ENCODE measurements at places on chromosomes 2 and 18.

DNA sequence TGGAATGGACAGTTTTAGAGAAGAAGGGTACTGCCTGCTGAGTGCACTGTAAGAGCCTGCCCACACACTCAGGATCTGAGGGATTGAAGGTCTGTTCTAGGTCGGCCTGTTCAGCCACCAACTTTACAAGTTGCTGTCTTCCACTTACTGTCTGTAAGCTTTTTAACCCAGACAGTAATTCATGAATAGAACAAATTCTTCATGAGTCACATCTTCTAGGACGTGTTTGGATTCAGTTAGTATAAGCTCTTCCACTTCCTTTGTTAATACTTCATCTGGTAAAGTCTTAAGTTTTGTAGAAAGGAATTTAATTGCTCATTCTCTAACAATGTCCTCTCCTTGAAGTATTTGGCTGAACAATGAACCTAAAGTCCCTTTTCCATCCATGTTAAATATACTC lies 74.6 kb downstream of the PDE11A start:
- no peak for DNase-seq

DNA sequence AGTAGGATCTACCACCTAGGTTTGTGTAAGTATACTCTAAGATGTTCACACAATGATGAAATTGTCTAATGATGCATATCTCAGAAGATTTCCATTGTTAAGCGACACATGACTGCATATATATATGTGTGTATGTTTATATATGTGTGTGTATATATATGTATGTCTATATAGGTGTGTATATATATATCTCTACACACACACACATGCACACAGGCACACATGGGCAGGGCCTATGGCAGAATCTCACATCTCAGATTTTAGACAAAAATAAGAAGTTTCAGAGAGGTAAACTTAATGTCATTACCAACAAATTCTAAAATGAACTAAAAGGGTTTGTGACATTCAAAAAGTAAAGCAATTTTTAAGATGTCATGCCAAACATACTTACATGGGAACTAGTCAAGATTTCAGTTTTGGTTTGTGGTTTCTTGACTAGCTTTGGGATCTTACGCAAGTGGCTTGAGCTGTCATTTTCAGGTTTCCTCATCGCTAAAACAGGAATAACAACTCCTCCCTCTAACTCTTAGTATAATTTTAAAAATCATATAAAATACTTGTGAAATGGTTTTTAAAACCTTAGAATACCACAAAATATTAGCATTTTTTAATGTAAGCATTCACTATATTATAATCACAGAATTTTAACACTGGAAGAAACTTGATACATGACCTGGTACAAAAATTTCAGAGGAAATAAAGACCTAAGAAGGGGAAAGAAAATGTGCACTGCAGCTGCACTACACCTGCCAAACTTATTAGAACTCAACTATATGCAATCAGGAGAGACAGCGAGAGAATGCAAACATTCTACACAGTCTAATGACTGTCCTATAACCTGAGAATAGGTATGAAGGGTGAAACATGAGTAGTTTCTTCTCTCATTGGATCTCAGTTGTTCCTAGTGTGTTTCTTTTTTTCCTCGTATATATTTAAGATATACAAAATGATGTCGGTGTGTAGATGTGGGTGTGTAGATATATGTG lies 75.7 kb downstream of the TTC21B start:
- peak; percentile 76 for DNase-seq

GRCh38 chr2:73084971-73085370 lies 13.5 kb upstream of the SFXN5 start:
- no peak for DNase-seq

DNA sequence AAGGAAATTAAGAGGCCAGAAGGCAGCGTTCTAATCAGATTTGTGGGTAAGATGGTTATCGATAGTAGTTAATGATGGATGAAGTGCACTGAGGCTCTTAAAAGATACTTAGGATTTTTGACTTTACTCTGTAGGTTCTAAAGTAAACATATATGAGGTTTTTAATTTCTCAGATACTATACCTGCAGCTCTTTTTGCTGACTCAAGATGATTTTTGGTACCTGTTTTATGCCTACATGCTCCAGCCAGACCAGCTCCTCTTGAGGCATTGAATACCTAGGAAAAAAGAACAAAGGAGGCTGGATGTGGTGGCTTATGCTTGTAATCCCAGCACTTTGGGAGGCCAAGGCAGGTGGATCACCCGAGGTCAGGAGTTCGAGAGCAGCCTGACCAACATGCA lies 241.7 kb upstream of the FOSL2 start:
- DNase-seq = no peak

DNA sequence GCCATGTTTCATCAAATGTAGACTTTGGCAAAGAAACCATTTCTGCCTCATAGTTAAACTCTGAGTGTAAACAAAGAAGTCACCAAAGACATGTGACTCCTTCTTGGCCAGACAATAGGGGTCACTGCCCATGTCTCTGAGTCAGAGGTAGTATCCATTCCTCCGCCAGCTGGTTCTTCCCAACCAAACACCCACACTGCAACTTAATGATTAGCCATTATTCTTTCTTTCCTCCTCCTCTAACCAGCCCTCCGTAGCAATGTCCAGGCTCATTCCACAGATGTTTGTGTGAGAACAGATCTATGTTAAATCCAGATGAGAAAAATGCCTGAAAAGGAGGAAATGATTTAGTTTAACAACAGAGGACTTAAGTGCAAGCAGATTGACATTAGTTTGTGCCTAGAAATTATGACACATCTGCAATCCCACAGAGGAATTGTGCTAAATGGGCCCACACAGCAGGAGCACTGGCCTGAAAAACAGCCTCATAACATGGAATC lies 127.9 kb upstream of the SH3BP4 start:
- no peak for DNase-seq

- no peak for DNase-seq
These were observed 224.2 kb upstream of the CTAGE1 start for GRCh38 chr18:22641958-22642357.

GRCh38 chr2:8138923-8139667 lies 542.8 kb upstream of the ID2 start:
- no peak for DNase-seq

GRCh38 chr2:186544255-186544675 lies 45.6 kb upstream of the ITGAV start:
- no peak for DNase-seq

DNA sequence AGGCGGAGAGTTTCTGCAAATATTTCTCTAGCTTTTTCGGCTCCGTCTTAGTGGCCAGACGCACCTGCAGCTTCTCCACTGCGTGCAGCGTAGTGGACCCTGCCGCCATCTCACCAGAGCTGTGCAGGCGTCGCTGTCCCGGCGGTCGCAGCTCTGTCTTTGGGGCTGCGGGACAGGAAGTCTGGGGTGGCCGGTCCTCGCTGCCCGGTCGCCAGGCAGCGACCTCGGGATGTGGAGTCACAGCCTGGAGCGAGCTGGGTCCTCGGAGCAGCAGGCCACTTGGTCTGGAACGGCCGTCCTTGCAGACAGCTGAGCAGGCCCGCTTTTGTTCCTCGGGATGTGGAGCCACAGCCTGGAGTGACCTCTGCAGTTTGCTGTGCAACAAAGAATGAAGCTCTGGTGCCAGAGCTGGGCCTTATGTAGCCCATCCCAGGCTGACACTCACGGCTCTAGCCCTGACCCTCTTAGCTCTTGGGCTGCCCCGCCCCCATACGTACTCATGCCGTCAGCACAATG lies at the start of gene ELOA2:
Gene ELOA2 (minus strand): TSS at position 466 of the 516 bp plus-strand sequence. CDS start 357 bp downstream, at position 109.
- no peak for DNase-seq

DNA sequence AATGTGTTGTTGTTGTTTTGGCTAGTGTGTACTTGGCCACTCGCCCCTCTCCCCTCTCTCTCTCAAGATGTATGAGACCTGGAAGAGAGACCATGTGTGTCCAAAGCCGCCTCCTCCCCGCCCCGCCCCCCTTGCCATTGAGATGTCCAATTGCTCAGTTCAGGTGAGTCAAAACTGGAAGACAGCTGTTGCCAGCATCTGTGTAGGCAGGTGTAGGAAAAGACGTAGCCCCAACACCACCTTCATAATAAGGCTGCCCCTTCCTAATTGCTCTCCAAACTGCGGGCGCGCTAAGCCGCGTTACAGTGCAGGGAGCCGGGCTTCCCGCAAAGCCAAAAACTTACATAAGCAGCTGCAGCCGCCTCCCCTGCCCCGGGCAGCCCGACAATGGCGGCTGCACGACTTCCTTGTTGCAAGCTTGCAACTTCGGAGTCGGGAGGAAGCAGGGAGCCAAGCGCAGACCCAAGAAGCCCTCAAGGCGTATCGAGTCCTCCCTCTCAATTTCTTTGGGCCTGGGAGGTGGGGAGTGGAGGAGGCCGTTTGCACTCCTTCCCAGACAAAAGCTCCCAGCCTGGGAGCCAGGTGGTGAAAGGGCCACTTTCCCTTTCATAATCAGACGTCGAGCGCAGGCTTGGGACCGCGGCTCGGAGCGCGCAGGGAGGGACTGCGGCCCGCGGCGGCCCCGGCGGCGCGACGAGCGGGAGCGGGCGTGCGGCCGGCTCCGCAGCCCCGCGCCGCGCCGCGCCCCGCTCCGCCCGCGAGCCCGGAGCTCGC lies 882 bp downstream of the ZBTB14 start:
- peak; percentile 77 for DNase-seq

DNA sequence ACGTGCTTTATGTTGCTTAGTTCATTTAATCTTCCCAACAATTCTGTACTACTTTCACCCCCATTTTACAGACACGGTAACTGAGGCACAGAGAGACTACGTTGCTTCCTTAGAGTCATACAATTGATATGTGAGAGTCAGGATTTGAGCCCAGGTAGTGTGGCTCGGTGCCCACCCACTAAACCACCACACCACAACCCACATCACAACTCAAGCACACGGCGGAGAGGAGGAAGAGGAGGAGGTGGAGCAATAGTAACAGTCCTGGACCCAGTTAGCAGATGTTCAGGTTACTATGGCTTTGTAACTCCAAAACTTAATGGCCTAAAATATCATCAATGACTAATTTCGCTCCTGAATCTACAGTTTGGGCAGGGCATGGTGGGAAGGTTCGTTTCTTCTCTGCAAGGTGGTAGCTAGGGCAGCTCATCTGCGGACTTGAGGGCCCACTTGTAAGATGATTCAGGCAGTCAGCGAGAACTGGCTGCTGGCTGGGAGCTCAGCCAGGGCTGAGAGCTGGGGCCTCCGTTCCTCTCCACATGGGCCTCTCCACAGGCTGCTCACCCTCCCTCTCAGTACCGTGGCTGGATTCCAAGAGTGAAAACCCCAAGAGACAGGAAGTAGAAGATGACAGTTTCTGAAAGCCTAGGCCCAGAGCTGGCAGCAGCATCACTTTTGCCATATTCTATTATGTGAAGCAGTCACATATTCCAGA lies 167.1 kb downstream of the ZFP36L2 start:
- peak; percentile 92 for DNase-seq

DNA sequence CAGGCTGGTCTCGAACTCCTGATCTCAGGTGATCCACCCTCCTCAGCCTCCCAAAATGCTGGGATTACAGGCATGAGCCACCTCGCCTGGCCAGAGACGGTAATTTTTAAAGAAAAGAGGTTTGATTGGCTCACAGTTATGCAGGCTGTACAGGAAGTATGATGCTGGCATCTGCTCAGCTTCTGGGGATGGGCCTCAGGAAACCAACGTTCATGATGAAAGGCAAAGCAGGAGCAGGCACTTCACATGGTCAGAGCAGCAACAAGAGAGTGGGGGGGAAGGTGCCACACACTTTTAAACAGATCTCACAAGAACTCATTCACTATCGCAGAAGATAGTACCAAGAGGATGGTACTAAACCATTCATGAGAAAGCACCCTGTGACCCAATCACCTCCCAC lies 38.0 kb upstream of the GPD2 start:
- DNase-seq = peak; percentile 10

DNA sequence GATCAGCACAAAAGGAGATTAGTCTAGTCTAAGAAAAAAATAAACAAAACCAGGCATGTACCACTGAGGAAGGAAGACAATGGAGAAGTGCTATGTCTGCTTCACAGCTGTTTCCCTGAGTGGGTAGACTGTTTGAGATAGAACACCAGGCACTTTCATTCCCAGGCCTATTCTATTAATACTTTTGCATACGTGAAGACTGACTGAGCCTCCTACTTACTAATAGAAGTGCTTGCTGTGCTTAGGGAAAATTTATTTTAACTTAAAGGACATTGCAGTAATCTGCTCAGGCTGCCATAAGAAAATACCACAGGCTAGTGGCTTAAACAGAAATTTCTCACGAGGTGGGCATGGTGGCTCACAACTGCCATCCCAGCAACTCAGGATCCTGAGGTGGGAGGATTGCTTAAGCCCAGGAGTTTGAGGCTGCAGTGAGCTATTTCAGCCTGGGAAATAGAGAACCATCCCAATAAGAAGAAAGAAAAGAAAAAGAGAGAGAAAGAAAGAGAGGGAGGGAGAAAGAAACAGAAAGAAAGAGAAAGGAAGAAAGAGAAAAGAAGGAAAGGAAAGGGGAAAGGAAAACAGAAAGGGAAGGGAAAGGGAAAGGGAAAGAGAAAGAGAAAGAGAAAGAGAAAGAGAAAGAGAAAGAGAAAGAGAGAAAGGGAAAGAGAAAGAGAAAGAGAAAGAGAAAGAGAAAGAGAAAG lies 33.0 kb downstream of the CMPK2 start:
- DNase-seq = no peak

- DNase-seq = peak; percentile 3
These were observed 105.0 kb upstream of the ALK start for GRCh38 chr2:30026091-30027055.

DNA sequence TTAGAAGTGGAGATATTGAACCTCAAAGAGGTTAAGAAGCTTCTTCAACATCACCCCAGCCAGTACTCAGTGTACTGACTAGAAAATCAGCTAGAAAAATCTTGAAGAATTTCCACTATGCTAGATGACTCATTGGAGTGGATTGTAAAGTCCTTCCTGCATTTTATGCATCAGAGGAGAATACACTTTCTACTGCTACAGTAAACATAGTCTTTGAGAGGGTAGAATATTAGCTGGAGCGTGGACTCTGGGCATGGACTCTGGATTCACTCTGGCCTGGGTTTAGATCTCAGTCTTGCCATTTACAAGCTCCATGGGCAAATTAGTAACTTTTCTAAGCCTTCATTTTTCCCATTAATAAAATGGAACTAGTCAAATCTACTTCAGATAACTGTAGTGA lies 215.9 kb downstream of the IRS1 start:
- DNase-seq = no peak

- no peak for DNase-seq
These were observed 5.9 kb upstream of the RNF152 start for GRCh38 chr18:61898640-61899101.

GRCh38 chr2:69917852-69918251 lies 2.9 kb downstream of the MXD1 start:
- no peak for DNase-seq

DNA sequence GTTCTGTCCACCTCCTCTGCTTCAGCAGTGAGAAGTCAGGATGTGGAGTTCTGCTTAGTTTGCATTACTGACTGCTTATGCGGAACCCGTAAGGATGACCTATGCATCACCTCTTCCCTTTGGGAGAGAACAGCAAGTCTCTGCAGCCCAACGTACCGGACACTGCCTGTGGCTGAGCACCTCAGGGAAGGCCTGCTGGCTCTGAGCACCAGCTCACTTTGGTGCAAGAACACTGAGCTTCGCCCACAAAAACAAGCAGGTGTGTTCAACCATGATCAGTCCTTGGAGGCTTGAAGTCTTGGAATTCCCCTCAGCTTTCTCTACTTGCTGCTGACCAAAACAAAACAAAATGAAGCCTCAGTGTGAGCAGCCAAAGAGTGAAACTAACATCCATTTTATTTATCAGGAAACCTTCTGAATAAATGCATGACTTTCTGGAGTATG lies 52.7 kb upstream of the NCK2 start:
- DNase-seq = no peak
